ENCODE measurements at places on chromosomes 11 and 22.

- DNase-seq = no peak
Observed at GRCh38 chr11:104332110-104332509, 168.2 kb upstream of the PDGFD start.

- DNase-seq = no peak
Observed at GRCh38 chr11:15830741-15831428, 525.5 kb downstream of the SOX6 start.

- DNase-seq = no peak
Observed at GRCh38 chr11:82892611-82893169, 7.5 kb downstream of the PRCP start.

- no peak for DNase-seq
Observed at GRCh38 chr11:20467487-20468185, 80.1 kb downstream of the PRMT3 start.

DNA sequence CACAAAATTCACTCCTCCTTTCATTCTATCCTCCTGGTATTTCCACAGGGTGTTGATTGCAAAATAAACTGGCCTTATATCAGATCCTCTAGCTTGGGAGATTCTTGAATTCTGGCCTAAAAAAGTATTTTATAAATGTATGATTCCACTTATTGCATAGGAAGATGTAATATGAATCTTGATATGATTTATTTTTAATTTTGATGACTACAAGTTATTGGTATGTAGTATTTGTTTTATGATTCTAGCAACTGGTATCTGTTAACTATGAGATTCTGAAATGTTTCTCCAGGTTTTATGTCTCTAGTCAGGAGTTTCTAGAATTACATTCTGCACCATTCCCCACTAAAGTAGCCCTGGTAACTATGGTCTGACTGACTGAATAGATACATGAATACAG, 373.9 kb upstream of the C11orf87 start:
- DNase-seq = peak; percentile 67

- DNase-seq = no peak
Observed at GRCh38 chr11:12271241-12271640, 106.1 kb upstream of the PARVA start.

- DNase-seq = no peak
Observed at GRCh38 chr11:62341588-62341987, 4.3 kb downstream of the ASRGL1 start.

DNA sequence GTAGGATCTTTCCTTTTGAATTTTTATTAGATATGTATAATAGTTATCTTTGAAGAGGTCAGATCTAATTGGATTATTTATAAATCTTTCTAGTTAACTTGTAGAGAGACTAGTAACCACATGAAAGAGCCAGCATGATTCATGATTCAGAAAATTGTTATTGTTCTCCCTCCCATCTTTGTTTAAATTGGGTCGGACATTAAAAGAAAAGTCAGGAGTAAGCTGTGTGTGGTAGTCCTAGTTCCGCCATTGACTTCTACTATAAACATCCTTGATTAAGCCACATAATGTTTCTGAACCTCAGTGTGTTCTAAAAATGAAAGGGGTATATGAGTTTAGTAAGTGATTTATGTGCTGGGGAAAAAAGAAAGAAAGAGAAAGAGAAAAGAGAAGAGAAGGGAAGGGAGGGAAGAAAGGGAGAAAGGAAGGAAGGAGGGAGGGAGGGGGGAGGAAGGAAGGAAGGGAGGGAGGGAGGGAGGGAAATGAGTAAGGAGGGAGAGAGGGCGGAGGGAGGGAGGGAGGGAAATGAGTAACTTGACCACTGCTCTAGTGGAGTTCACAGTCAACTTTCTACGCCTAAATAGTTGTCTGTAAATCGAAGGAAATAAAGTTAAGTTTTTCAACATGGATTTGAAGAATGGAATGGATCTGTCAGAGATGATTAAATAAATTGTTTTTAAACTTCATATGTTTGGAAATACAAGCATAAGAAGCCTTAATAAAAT, 32.9 kb downstream of the SIK2 start:
- peak; percentile 33 for DNase-seq

DNA sequence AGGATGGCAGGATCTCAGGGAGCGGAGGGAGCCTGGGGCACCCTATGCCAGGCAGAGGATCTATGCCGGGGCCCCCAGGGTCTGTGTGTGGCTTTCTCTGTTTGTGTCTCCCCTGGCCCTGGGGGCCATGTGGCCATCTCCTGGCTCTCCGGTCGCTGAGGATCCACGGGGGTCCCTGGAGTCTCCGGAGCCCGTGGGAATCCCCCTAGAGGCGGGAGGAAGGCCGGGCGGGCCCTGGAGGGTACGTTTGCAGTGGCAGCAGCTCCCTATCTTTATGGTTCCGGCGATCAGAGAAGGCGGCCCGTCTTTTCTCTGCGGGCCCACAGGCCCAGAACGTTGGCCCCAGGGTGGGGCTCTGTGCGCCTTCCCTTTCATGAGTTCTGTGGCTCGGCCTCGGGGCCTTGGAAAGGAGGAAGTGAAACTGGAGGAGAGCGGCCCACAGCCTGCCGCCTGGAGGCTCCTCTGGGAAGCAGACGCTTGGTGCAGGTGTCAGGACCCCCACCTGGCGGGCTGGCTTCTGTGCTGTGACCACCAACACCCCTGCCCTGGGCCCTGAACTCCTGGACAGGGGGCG, 82.1 kb downstream of the KCNQ1 start:
- DNase-seq = no peak

DNA sequence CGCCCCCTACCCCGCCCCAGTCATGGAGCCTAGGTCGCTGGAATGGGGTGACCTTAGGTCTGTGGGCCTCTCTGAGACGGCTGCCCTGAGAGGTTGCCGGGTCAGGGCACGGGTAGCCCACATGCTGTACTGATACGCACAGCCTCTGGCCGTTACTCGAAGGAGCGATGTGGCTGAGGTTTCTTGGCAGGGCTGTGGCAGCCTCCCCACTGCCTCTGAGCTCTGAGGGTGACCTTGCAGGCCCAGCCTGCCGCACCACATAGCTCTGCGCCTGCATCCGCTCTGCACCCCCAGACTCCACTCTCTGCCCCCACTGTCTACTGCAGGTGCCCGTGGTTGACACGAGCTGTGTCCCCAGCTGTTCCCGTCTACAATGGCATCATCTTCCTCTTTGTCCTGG, 7.3 kb downstream of the ZDHHC8 start:
- no peak for DNase-seq

DNA sequence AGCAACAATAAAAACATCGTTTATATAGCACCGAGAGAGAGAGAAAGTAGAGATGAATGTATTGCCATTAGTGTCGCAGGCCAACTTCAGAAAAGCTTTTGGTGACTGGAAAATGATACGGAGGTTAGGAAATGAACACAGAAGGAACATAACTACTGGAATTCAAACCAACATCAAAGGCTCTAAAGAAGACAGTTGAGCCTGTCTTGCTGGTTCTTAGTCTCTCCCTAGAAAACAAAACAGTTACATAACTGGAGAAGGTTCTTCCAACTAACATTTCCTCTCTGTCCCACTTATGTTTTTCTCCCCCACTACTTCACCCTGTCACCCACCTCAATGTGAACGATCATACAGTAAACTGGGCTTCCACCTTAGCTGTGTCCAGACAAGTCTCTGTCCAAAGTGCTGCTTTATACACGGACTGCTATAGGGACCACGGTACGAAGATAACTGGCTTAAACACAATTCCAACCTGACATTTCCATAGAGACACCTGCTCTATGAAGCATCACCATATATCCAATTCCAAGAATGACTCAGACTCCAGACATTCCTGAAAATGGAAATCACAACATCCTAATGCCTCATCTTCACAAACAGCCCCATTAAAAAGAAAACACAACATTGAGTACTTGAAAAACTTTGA, 85.2 kb upstream of the ARHGAP32 start:
- DNase-seq = no peak

GRCh38 chr11:84022695-84023094, 736.5 kb upstream of the CCDC90B start:
- no peak for DNase-seq

GRCh38 chr22:30206944-30207343, 39.6 kb downstream of the LIF start:
- peak; percentile 95 for DNase-seq

- DNase-seq = peak; percentile 19
Observed at GRCh38 chr11:2827256-2827655, 58.3 kb downstream of the CDKN1C start.

DNA sequence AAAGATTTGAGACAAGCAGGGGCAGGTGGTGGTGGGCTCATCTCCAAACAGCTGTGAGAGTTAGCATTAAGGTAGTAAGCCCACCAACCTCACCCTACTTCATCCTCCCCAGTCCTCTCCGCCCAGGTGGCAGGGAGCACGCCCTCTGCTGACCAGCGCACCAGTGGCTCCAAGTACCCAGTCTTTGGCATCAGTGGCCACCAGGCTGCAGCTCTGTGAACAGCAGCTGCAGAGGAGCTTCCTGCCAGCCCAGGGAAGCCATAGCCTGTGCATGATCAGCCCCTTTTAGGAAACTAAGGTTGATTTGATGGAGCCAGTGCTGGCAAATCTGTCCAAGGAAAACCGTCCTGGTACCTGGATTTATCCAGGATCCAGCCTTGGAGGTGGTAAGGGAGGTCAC, 21.7 kb downstream of the CAVIN3 start:
- no peak for DNase-seq

DNA sequence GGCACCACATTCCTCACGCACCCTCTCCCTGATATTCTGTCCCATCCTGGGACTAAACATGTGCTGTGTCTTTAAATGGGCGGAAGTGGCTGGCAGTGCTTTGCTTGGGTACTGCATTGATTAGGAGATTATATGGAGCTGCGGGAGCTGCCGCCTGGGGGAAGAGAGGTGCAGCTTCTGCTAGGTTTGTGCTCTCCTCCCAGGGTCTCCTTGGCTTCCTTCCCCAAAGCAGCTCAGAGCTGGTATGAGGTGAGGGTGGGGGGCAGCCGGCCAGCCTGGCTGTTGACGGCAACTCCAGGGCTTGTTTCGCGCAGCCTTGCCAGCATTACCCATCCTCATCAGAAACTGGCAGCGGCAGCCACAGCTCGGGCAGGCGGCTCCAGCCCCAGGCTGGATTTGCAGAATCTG, 95.4 kb downstream of the GRAMD1B start:
- no peak for DNase-seq

DNA sequence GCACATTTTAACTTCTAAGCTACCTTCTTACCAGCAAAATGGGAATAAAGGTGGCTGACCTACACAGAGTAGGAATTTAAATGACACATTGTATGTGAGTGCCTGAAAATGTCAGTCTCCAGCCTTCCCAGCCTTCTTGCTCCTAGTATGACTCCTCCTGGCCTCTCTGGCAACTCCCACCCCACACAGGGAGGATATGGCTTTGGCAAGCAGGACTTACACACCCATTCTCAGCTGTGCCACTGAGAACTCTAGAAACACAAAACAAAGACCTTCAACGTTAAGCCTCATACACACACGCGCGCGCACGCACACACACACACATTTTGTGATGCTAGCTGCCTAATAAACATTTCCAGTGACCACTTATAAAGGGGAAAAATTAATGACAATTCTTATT, 65.8 kb downstream of the PACSIN2 start:
- peak; percentile 54 for DNase-seq

DNA sequence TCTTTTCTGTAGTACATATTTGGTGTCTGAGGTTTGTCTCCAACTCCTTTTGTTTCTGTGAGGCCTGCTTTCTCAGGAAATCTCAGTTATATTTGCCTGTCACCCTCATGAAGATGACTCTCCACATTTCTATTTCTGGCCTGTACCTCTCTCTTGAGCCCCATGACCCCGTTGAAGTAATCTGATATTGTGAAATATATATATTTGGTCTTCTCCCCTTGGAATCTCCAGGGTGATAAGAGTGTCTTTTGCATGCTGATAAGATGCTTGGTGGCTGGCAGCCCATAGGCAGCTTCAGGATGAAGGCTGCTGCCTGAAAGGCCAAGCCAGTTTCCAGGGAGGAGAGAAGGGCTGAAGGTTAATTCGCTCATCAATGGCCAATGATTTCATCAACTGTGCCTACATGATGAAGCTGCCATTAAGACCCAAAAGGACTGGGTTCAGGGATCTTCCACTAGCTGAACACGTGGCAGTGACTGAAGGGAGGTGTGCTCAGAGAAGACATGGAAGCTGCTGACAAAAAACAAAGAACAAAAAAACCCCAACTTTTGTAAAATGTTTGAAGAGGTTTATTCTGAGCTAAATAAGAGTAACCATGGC, 67.4 kb downstream of the MICAL2 start:
- DNase-seq = no peak

DNA sequence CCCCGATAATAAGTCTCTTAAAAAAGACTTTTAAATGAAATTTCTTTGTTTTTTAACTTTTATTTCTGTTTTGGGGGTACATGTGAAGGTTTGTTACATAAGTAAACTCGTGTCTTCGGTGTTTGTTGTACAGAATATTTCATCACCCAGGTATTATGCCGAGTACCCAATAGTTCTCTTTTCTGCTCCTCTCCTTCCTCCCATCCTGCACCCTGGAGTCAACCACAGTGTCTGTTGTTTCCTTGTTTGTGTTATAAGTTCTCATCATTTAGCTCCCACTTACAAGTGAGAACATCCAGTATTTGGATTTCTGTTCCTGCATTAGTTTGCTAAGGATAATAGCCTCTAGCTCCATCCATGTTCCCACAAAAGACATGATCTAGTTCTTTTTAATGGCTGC, 1.6 kb upstream of the GSTP1 start:
- no peak for DNase-seq

GRCh38 chr11:73106347-73106746, 35.8 kb downstream of the FCHSD2 start:
- no peak for DNase-seq

GRCh38 chr11:110056956-110057355, 36.2 kb upstream of the ZC3H12C start:
- DNase-seq = no peak

- peak; percentile 92 for DNase-seq
Observed at GRCh38 chr11:36500315-36500721, 9.8 kb downstream of the TRAF6 start.

DNA sequence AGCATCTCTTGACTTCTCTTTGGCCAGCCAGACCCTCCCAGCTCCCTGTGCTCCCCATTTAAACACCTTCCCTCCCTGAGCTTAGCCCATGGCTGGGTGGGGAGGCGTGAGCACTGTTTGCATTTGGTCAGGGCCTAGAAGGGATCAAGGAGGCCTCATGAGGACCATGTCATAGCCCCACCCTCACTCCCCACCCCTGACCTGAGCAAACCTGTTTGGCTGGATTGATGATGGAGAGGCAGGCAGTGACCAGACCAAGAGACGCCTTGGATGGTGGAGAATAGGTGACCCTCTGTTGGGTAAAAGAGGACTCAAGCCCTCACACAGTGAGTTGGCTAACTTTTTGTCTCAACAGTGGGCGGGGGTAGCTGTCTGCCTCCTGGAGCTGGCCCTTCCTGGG, 49.9 kb downstream of the ST3GAL4 start:
- no peak for DNase-seq

- DNase-seq = no peak
Observed at GRCh38 chr11:2315395-2316168, 13.8 kb downstream of the TSPAN32 start.

GRCh38 chr11:60634126-60634525, 65.3 kb upstream of the MS4A8 start:
- DNase-seq = no peak

DNA sequence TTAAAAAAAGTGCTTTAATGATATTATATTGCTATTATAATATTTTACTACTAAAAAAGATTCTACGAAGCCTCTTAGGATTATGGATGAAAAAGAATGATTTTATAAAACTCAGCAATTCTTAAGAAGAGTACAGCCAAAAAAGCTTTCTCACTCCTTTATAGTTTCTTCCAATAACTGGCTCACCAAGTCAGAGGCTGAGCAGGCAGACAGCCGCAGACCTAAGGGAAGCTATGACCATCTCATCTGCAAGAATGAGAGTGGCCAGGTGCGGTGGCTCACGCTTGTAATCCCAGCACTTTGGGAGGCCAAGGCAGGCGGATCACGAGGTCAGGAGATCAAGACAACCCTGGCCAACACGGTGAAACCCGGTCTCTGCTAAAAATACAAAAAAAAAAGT, 12.7 kb upstream of the EMID1 start:
- no peak for DNase-seq

GRCh38 chr11:32891657-32892354, 805 bp upstream of the QSER1 start:
- DNase-seq = peak; percentile 34

Data from fibroblast of upper back skin (primary cell).